Right renal pelvis (tissue), 4 donors: ENCODE measurements at places on chromosomes 1 and 21.

- no peak for DNase-seq
Observed at GRCh38 chr21:37392441-37392840, 25.9 kb downstream of the DYRK1A start.

- DNase-seq = no peak
Observed at GRCh38 chr1:86064899-86065298, 91.7 kb downstream of the COL24A1 start.

DNA sequence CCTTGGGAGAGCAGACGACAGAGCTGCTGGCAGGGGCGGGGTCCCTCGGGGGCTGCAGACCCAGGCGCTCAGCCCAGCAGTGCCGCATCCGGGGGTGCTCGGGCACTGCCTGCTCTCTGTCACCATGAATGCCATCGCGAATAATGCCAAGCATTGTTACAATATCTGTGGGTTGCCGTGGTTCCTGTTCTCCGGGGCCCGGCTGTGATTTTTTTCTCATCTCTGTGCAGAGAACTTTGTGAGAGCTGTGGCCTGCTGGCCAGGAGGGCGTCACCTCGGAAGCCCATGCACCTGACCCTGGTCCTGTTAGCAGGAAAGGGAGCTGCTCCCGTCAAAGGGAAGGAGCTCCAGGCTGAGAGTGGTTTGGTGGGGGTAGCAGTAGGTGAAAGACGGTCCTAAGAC lies 70.4 kb downstream of the PRDM16 start:
- no peak for DNase-seq

DNA sequence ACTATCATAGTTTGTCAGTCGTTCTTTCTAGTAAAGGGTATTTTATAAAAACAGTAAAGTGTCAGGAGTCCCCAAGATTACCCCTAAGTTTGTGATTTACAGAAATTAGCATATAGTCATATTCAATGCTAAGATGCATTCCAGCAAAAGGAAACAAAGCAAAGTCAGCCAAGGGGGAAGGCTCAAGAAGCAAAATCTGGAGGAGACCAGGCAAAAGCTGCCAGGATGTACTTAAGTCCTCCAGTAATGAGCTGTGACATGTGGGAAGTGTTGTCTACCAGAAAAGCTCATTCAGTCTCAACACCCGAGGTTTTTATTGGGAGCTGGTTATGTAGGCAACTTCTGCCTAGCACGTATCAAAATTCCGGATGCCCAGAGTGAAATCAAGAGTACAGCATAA lies 373.4 kb upstream of the TMPRSS15 start:
- no peak for DNase-seq

DNA sequence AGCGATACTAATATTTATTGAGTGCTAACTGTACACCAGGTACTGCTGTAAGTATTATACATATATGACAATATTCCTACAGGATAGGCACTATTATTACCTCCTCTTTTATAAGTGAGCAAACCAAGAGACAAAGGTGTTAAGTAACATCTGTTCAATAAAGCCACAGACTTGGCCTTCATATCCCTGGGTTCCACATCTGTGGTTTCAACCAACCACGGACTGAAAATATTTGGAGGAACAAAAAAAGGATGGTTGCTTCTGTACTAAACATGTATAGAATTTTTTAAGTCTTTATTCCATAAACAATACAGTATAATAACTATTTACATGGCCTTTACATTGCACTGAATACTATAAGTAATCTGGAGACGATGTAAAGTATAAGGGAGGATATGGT lies 95.1 kb downstream of the RERE start:
- no peak for DNase-seq

GRCh38 chr1:15941044-15941840 lies 34.7 kb downstream of the ZBTB17 start:
- DNase-seq = no peak

GRCh38 chr21:31354122-31354521 lies 10.1 kb upstream of the TIAM1 start:
- DNase-seq = no peak

DNA sequence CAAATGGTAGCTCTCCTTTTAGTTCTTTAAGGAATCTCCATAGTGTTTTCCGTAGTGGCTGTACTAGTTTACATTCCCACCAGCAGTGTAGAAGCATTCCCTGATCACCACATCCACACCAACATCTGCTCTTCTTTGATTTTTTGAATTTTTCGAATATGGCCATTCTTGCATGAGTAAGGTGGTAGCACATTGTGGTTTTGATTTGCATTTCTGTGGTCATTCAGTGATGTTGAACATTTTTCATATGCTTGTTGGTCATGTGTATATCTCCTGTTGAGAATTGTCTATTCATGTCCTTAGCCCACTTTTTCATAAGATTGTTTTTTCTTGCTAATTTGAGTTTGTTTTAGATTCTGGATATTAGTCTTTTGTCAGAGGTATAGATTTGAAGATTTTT lies 84.6 kb upstream of the B3GALT2 start:
- DNase-seq = no peak

DNA sequence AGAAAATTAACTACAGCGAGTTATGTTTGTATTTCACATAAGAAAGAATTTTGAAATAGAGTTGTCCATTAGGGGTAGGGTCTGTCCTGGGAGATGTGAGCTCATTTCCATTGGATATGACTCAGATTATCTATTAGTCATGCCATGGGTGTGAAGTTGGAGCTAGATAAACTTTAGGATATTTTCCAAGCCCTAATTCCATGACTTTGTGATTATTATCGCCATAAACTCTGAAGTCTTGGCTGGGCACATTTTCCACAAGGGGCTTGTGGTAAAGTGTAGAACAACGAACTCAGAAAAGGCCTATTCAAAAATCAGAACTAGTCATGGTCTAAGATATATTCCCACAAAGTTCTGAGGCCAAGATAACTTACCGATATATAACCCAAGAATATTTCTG lies 396.6 kb downstream of the DPYD start:
- DNase-seq = no peak

- no peak for DNase-seq
Observed at GRCh38 chr1:201454608-201455007, 14.4 kb downstream of the PHLDA3 start.

DNA sequence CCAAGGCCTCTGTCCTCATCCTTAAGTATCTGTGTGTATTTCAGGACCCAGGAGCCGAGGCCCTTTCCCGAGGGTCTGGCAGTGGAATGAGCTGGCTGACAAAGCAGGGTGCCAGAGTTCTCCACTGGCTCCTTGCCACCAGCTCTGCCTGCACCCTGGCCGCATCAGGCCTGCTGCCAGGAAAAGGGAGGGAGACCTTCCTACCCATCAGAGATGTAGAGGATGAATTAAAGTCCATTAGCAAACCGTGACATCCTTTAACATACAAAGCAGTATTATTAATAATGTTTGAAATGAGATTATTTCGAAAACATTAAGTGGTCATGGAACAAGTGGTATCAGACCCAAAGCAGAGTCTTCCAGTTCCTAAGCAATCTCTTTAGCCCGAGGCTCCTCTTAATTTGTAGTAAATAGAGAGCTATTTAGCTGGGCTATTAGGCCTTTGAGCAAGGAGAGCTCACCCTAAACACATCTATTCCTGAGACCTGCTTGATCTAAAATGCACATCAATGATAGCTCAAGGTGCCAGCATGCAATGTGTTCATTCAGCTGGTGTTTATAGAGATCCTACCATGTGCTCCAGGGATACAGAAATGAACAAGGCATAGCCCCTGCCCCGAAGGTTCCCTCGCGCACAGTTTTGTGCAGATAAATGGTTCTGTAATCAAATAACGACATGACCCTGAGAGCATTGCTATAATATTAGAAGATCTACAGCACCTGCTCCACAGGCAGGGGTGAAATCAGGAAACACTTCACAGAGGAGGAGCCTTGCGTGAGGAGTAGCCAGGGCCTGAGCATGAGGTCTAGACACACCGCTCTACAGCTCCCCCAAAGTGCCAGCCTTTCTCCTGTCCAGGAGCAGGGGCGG lies 44.0 kb downstream of the FAM163A start:
- no peak for DNase-seq

- no peak for DNase-seq
Observed at GRCh38 chr1:108636876-108637275, 24.0 kb downstream of the HENMT1 start.

DNA sequence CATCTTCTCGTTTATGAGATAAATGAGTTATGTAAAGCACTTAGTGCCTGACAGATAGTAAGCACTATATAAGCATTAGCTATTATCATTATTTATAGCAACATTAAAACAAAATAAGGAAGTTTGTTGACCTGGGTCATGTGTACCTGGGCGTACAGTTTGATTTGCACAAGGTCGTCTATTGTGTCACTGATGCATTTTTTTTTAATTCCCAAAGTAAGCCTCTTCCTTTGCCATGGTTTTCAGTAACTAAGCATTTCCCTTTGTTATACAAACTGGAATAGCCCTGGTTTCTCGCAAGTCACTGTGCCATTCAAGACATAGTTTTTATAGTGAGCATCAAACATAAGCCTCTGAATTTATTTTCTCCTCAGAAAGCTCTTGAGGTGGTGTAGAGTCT lies 72.2 kb downstream of the CACHD1 start:
- no peak for DNase-seq

DNA sequence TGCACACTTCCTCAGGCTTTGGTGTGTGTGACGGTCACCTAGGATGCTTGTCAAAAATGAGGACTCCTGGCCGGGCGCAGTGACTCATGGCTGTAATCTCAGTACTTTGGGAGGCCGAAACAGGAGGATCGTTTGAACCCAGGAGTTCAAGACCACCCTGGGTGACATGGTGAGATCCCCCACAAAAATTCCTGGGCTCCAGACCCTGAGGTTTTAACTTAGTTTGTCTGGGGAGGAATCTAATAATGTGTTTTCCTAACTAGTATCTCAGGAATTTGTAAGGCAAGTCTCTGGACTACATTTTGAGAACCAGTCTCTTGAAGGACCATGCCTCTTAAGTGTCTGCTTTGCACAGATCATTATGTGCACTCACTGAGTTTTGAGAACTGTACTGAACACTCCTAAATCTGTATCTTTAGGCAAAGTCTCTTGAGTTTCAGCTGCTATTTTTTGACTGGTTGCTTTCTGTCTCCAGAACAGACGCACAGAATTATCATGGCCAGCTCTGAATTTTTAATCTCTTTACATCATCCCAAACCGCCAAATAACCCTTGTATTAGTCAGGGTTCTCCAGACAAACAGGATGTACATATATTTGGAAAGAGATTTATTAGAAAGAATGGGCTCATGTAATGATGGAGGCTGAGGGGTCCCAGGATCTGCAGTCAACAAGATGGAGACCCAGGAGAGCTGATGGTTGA lies 45.5 kb upstream of the VANGL1 start:
- no peak for DNase-seq

- peak; percentile 71 for DNase-seq
Observed at GRCh38 chr1:109263597-109264378, 14.4 kb downstream of the CELSR2 start.

DNA sequence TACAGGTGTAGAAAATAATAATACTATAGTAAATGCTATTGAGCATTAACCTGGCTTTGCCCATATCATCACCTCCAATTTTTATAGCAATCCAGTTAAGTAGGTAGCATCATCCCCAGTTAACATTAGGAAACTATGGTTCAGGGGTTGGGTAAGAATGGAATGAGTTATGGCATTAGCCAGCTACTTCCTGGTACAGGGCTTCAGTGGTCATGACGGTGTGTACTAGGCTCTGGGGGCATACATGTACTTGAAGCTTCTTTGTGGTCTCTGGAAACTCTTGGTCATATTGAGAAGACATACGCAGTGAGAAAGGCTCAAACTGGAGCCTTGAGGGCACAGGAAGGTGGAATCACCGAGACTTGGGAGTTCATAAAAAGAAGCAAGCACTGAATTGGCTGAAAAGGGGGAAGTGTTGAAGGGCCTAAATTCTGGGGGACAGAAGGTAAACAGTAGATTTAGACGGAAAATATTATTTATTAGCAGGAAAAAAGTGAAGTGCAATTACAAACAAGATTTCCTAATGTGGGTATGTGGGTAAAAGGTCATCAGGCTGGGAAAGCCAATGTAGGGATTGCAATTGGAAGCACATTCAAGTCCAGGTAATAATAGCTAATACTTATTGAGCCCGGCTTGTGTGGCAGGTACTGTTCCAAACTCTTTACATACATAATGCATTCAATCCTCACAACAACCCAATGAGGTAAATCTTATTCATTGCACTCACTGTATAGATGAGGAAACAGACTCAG lies 114.2 kb upstream of the ATP1A1 start:
- DNase-seq = no peak

- DNase-seq = no peak
Observed at GRCh38 chr1:169141356-169141755, 34.9 kb downstream of the ATP1B1 start.

- DNase-seq = no peak
Observed at GRCh38 chr1:15633756-15634420, 16.6 kb downstream of the DDI2 start.

GRCh38 chr1:234913771-234914170 lies 214.9 kb downstream of the TOMM20 start:
- no peak for DNase-seq

DNA sequence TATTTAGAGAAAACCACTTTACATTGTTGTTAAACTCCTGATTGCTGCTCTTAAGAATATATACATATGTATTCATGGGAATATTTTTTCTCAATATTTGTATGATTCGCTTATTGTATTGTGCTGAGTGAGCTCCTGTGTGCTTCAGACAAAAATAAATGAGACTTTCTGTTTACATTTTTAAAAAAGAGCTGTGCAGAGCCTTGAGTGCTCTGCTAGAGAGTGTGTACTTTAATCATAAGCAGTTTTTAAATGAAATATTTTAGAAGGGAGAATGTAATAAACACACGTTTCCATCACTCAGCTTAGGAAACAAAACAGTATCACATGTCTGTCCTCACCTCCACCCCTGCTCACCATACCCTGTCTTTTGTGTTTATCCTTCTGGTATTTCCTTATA lies 9.7 kb downstream of the PTPN14 start:
- no peak for DNase-seq

DNA sequence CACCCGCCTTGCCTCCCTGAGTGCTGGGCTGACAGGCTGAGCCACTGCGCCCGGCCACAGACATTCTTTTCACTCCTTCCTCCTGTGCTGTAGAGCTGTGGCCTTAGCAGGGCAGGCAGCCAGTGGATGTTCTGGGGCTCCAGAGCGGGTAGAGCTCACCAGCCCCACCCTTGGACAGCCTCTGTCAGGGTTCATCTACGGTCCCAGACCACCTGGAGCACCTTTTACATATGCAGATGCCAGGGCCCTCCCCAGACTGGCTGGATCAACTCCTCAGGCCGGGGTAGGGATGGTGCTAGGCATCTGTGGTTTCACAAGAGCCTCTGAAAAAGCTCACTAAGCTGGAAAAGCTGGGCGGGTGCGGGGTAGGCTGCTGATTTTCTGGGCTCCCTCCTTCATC lies 4.6 kb downstream of the ATP13A2 start:
- no peak for DNase-seq

DNA sequence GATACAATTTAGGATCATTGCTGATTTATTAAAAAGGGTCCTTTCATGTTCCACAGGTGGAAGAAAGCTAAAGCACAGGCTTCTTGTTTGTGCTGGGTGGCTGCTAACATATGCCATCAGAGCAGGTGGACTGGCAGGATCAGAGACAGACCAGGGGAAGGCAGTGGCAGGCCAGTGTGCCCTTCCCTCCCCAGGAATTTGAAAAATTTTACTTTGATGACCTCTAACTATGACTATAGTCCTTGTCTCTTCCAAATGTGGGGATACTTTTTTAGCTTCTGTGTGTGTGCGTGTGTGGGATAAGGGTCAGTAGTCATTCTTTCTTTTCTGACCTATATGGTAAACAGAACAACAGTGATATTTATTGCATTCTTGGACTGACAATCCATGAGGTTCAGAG lies 49.9 kb downstream of the LHX9 start:
- no peak for DNase-seq
